Nucleus accumbens (tissue), 56 donors: ENCODE measurements at places on chromosomes 5 and 9.

- DNase-seq: no peak
Observed at GRCh38 chr9:127018935-127019334, 103.5 kb downstream of the ANGPTL2 start.

DNA sequence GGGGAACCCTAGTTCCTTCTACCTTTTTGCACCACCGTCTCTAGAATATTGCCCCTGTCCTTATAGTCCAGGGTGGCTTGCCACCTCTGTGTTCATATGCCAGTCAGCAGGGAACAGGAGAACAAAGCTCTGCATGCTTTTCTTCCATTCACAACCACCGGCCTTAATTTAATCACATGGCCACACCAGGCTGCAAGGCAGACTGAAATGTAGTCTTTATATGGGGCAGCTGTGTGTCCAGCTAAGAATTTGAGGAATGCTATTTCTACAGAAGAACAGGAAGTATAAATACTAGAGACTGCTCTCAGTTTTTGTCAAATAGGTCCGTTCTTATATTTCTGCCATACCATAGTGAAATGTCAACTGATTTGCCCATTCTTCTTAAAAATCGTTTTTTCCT is 5.8 kb downstream of the C5orf22 start:
- no peak for DNase-seq

DNA sequence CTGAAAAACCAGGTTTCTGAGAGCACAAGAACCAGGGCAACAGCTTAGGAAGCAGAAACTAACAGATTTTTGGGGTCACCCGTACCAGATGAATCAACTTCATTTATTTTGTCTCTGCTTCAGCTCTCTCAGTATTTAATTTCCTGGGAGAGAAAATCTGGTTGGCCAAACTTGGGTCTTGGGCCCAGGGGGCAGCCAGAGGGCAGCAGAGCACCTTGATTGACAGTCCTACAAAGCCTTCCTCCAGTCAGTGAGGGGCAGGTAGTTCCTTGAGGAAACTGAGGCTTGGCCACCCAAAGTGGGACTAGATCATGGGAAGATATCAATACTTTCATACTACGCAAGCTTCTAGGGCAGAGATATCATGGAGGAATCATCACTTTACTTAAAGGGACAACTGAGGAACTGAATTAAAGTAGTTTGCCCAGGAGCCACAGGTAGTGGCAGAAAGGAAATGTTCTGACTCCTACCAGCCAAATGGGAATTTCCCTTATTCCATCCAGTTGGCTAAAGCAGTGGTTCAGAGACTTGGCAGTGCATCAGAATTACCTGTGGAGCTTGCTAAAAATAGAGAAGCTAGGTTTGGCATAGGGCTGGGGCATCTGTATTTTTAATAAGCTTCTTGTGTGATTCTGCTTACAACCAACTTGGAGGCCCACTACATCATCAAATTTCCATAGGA is 21.5 kb upstream of the ARHGAP26 start:
- no peak for DNase-seq

DNA sequence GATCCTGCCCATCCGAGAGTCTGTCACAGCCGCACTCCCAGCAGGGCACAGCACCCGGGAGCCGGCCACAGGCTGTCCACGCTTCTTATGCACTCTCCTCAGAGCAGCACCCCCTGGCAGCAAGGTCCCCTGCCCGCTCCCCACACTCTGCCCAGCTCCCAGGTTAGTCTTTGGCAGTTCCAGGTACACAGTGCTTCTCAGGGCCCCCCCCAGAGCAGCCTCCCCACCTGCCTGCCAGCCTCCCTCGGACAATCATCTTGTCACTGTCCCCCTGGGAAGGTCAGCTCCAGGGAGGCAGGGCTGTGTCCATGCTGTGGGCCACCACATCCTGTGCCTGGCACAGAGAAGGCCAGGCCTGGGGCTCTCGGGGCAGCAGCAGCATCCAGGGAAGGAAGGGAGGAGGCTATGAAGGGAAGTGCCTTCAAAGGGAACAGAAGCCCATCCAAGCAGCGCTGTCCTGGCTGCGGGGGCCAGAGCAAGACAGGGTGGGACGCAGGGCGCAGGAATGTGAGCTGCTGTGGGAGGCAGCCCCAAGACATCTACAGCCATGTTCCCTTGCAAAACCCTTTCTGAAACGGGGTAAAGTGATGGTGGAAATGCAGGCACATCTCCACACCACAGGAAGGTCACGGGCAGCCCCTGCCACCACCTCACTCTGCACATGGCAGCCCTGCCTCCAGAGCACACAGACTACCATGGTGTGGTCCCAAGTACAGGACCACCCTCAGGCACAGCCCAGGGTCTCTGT is 68.6 kb upstream of the ADAMTS2 start:
- DNase-seq: no peak

GRCh38 chr5:39759701-39760100 is 334.9 kb upstream of the DAB2 start:
- DNase-seq: no peak

DNA sequence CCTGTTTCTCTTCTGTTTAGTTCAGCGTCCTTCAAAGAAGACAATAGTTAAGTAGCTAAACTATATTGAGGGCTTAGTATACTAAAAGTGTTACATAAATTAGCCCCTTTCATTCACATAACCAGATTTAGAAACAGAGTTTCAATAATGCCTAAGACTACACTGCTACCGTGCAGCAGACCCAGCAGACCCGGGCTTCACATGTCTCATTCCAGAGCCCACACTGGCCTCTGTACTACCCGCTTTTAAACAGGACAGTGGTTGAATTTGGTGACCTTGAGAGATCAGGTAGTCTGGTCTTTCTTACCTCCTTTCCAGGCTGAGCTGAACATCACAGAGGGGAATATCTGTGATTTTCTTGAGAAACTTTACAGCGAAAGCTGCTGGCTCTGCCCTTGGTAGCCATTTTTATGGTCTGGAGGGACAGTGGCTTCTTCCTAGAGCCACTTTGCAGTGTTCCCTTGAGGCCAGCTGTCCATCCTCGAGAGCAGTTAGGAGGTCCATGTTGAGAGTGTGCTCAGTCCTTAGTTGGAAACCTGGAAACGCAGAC is 56.5 kb downstream of the SLC22A5 start:
- no peak for DNase-seq

GRCh38 chr9:78552802-78553201 is 255.9 kb downstream of the PSAT1 start:
- no peak for DNase-seq

DNA sequence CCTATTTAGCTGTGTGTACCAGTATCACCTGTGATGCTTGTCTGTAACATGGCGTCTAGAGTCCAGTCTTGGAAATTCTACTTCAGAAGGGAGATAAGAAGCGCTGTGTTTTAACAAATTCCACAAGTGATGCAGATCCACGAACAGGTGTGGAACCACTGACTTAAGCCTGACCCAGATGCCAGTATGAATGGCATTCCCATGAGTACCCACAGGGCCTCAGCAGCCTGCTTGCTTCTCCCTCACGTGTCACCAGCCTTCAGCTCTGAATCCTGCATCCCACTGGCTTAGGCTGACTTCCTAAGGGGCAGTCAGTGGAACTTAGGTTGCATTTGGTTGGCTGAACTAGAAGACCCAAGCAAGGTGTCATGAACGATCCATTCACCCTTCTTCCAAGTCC is 8.5 kb upstream of the DENND1A start:
- no peak for DNase-seq

GRCh38 chr9:9913276-9913832 is 699.4 kb downstream of the PTPRD start:
- no peak for DNase-seq

- DNase-seq: no peak
Observed at GRCh38 chr5:99025298-99026045, 96.7 kb upstream of the CHD1 start.

DNA sequence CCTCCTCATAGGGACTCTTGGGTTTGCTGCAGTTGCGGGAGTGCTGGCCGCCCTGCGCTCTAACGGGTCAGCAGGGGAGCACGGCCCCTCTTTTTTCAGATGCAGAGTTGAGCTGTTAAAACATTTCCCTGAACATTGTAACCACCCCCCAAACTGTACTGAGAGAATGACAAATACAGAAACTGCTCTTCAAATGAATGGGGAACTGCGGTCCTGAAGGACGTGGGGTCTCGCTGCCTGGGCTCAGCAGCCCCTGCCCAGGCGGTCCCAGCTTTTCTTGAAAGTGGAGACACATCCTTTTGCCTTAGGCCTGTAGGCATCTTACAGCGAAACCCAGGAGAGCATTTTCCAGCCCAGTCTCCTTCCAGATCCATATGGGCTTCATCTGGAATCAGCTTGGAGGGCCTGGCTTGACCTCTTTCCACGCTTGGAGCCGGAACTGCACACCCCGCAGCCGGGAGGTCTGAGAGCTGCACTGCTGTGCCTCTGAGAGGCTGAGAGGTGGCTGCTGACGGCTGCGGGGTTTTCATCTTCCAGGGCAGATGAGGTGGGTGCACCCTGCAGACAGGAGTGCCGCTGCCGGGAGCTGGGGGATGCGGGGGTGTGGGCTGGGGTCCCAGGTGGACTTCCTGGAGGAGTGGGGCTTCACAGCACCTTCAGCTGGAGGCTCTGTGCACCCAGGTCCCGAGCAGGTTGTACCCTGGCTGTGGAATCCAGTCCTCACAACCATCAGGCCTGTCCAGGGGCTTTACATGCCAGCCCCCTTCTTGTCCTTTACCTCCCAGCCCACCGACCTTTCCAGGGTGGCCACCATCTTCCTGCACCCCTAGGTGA is 1.2 kb upstream of the AGPAT2 start:
- DNase-seq: no peak

- DNase-seq: no peak
Observed at GRCh38 chr9:120567874-120568273, 12.1 kb downstream of the CDK5RAP2 start.

DNA sequence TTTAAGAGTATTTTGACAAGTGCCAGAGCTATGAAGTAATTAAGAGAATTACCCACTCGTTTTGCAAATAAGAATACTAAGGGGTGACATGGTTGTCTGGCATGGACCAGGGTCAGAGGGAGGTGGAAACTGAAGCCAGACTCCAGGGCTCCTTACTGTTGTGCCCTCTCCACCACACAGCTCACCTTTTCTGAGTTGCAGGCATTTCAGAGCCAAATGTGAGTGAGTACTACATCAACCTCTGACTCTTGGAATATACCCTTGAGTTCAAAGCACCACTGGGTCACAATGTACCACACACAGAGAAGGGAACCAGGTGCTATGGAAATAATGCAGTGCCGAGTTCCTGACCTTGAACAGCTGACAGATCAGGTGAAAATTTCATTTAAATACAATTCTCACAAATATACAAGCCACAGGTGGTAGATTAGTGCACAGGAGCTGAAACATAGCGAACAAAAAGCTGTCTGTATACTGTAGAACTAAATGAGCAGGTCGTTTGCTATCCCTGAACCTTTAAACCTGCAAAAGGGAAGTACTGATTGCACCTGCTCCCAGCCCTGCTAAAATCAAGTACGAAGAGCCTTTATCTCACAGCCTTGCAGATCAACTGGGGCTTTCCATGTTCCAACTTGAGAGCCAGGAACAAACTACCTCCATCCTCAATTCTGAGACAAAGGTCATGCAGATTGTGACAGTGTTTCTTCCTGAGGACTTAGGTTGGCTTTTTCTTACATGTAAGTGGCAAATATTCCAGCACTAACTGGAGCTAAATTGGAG is 57.0 kb downstream of the GOLM1 start:
- DNase-seq: no peak

DNA sequence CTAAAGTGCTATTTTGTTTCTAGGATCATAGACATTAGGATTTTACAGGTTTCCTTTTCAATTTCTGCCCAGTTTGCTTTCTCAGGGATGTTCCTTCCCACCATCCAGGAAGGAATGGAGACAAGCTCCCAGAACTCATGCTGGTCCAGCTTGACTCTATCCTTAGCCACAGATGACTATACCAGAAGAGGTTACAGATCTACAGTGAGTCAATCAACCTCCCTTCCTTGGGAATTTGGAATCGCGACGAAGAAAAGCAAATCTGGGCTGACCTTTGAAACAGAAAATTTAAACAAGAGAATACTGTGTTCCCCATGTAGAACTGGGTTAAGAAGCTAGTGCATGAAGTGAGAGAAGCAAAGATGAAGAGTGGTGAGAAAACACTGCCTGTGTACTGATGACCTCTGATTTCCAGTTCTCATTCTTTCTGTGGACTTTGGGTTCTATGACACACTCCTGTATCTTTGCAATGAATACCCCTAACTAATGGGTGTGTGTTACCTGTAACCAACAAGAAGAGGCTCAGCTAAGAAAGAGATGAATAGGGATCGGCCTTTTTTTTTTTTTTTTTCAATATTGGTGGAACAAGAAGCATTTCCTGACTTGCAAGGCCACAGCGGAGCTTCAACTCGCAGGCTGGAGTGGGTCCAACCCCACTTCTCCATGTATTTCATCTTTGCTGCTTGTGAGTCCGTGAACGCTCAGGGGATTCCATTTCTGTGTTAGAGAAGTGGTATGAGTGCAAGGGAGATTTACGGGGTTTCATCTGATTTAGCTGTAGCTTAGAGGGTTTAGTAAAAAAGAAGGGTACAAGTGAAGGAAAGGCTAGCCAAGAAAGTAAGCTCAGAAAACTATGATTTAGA is 563.9 kb upstream of the CLINT1 start:
- no peak for DNase-seq

GRCh38 chr5:83443534-83443933 is 28.0 kb upstream of the VCAN start:
- DNase-seq: no peak

- no peak for DNase-seq
Observed at GRCh38 chr9:111431684-111432083, 52.5 kb downstream of the ECPAS start.

- DNase-seq: no peak
Observed at GRCh38 chr9:89541798-89542197, 43.9 kb upstream of the SEMA4D start.

GRCh38 chr5:151075698-151076331 is 5.0 kb downstream of the TNIP1 start:
- DNase-seq: no peak

- no peak for DNase-seq
Observed at GRCh38 chr5:584216-584615, 27.9 kb upstream of the CEP72 start.

- DNase-seq: no peak
Observed at GRCh38 chr5:102754767-102755431, at the start of gene PAM. PAM (plus strand) TSS chr5:102755305; CDS start chr5:102866196, 110,891 bp downstream.

DNA sequence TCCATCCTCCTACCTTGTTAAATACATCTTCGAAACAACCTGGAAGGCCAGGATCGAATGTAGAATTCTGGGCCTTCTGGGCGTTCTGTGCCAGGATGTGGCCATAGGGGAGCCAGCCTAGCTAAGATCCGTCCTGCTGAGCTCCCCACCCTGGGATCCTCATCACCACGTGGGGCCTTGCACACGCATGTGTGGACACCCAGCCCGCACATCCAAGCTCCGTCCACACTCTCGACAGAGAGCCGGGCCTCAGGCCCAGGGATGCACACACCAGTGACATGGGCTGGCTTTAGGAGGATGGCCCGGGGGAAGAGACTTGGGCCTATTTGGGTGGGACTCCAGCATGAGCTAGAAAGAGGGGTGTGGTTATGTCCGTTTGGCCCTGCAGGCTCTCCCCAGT is 154.0 kb downstream of the PAX5 start:
- no peak for DNase-seq

DNA sequence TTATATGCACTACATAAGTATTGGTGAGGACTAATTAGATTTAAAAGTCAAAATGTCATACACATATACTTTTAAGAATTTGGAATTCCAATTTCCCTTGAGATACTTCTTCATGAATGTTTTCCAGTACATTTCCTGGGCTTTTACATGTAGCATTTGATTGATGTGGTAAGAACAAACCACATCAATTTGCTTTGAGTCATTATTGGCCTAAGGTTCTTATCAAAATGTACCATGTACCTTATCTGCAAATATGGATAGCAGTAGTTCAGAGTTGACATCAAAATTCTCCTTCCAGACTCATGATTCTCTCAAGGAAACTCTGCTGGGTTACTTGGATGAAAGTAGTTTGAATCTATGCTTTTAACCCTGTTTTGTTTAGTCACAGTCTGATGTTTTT is 2.5 kb downstream of the CAST start:
- no peak for DNase-seq
